Fibroblast of skin of left biceps (primary cell): ENCODE measurements at places on chromosomes 5 and 9.

DNA sequence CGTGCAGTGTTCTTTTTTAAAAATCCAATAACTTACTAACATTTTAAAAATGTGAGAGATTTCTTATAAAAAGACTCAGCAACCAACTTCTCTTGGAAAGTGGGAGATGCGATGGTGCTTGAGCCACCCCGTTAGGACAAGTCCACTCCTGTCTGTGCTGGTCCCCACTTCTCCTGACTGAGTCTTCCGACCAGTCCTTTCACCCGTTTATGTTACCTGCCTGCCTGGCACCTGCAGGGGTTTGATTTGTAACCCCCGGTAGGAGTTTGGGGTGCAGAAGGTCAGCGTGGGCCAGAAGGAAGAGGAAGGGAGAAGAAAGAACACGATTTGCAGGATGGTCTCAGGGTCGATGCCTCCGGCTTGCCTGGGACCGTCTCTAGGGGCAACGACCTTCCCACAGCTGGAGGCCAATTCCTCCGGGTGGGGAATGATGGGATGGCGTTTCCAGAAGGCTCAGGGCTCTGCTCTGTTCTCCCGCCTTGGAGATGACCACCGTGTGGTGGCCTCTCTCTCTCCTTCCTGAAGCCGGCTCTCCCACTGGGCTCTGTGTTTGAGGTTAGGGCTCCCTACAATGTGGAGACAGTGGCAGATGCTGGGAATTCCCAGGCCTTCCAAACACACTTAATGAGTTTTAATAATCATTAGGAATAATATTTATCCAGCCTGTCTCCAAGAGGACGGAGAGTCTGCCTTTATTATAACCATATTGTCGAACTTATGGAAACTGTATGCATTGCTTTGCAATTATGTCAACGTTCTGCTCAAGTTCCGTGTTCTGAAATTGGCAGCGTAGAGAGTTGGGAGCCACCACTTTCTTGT is 14.8 kb downstream of the COL27A1 start:
- peak; percentile 50 for DNase-seq

- DNase-seq, result no peak
These were observed 12.7 kb downstream of the PTPDC1 start for GRCh38 chr9:94096819-94097577.

DNA sequence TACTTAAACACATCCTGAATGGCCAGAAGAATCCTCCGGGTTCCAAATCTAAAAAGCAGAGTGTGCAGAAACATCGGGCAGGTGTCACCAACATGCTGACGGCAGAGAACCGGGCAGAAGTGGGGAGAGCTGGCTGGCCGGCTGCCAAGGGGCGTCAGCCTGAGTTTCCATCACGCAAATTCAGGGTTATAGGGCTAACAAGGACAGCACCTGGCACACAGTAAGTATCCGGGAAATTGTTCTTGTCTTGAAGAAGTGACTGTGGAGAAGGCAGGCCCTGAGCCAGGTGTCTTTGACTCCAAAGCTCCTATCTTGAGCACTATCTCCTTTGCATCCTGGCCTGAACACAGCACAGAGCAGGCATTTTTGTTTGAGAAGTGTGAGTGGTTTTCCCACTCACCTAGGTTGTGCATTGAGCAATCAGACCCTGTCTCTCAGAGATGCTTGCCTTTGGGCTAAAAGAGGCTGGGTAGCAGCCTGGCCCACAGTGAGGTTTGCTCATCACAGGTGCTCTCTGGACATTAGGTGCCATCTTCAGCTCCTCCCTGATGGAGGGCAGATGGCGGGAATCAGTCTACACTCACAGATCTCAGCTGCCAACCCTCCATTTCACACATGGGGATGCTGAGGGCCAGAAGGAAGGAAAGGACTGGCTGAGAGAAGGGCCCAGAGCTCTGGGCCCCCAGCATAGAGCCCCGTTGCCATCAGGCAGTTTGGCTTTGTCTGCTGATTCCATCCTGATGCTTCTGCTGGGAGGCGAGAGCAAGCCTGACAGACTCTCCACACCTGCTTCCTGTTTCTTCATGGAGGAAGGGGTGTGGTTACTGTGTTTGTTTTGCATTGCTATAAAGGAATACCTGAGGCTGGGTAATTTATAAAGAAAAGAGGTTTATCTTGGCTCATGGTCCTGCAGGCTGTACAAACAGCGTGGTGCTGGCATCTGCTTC is 52.8 kb downstream of the WHRN start:
- no peak for DNase-seq

DNA sequence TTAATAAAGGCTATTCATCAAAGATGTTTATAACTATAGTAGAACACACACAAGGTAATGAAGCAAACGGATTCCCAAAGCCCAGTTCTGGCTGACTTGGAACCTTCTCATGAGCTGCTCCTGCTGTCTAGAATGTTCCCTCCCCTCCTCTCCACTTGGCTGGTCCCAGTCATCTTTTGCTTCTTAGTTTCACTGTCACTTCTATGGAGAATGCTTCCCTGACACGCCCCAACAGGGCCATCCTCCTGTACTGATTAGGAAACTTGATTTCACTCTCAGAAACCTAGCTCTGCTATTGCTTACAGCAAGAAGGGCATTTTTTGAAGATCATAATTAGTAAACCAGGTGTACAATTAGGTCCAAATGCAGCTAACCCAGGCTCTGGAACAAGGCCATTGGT is 3.2 kb upstream of the RAPGEF1 start:
- no peak for DNase-seq

- no peak for DNase-seq
These were observed 11.5 kb downstream of the GPR150 start for GRCh38 chr5:95631255-95631958.

DNA sequence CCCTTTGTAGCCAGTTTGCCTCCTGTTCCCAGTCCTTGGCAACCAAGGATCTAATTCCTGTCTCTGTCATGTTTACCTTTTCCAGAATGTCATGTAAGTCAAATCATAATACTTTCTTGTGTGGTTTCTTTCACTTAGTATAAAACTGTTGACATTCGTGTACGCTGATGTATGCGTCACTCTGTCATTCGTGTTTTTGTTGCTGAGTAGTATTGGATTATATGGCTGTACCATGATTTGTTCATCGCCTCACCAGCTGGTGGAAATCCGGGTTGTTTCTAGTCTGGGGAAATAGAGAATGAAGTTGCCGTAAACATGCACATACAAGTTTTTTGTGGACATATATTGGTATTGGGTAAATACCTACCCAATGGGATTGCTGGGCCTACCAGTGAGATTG is 97.4 kb downstream of the ANGPTL2 start:
- DNase-seq, result no peak

GRCh38 chr5:55234121-55234700 is 803 bp upstream of the CCNO start:
- no peak for DNase-seq

DNA sequence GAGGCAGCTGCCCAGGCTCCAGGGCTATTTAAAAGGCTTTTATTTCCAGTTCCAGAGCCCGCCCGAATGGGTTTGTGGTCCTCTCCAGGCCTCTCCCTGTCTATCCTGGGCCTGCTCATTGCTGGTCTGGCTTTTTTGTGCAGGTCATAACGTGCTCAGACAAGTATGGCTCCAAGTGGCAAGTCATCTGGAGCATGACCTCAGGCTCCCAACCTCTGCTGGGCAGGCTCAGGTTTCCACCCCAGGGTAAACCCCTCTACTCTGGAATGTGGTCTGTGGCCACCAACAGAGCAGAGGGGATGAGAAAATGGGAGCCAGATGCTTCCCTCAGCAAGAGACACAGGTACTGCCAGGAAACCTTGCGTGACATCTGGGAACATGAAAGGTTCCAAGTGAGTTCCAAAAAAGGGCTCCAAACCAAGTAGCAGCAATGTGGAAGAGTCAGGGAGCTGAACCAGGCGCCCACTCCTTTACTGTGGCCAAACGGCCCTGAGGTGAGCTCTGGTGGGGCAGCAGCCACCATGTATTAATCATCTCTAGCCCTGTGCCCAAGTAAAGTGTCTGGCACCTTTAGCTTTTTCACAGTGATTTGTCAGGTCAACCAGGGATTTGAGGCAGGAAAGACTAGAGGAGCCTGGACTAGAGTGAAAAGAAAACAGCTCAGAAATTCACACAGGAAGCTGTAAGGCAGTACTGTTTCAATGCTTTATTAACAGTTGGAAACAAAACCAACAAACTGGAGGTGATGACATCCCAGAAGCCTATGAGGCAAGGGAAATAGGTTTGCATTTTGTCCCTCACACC is 25.7 kb downstream of the PCDHGC5 start:
- no peak for DNase-seq

DNA sequence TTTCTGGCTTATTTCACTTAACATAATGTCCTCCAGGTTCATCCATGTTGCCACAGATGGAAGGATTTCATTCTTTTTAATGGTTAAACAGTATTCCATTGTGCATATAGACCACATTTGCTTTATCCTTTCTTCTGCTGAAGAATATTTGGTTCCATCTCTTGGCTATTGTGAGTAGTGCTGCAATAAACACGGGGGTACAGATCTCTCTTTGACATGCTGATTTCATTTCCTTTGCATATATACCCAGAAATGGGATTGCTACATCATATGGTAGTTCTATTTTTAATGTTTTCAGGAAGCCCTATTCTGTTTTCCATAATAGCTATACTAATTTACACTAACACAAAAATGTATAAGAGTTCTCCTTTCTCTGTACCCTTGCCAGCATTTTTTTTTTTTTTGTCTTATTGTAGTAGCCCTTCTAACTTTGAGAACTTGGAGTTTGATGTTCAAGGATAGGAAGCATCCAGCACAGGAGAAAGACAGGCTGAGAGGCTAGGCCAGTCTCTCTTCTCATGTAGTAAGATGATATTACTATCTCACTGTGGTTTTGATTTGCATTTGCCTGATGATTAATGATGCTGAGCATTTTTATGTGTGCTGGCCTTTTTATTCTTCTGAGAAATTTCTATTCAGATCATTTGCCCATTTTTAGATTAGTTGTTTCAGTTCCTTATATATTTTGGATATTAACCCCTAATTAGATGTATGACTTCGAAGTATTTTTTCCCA is 592.2 kb upstream of the ZNF608 start:
- DNase-seq, result no peak

- no peak for DNase-seq
These were observed 5.9 kb downstream of the FAM163B start for GRCh38 chr9:133603135-133603927.

GRCh38 chr5:7682379-7682778 is 168.6 kb downstream of the CFAP90 start:
- no peak for DNase-seq

DNA sequence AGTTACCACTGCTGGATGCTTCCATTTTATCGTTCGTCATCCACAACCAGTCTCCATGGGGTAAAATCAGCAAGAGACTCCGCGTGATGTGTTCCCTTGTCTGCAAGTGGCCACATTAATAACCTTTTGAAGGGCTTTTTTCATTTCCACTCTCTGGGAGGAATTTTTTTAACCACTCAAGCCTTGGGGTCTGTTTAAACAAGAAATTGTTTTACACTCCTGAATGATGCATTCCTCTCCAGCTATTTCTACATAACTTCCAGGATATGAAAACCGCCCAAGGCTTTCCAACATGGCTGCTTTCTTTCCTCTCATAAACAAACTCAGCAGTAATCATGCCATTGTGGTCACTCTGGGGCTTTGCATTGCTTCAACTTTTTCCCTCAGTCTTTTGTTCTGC is 217.2 kb upstream of the DAPK1 start:
- DNase-seq, result peak; percentile 89

GRCh38 chr9:14838701-14839100 is 71.5 kb downstream of the FREM1 start:
- no peak for DNase-seq

DNA sequence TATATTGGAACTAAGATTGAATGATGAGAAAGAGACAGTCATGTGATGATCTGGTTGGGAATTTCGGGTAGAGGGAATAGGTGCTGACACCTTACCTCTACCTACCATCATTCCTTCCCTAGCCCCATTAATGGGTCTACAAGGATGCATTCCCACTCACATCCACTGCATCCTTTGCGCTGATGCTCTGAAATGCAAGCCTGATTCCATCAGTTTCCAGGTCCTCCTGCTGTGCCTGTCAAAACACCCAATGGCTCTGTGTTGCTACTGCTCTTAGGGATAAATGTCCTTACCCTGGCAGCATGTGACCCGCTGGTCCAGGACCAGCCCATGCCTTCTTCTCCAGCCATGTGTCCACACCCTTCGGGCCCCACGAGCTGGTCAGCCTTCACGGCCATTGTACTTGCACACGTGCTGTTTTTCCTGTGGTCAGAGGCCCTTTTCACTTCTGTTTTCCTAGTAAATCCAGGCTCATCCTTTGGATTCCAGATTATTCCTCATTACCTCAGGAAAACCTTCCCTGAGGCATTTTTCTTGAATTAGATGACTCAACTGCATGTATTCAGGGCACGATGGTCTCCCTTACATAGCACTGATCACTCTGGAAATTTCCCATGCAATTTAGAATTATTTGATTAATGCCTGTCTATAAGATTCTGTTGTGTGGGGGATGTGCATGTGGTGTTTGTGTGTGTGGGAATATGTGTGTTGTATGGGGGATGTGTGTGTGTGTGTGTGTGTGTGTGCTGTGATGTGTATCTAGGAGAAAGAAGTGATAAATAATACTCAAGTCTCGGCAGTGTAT is 185.0 kb downstream of the DIRAS2 start:
- no peak for DNase-seq

DNA sequence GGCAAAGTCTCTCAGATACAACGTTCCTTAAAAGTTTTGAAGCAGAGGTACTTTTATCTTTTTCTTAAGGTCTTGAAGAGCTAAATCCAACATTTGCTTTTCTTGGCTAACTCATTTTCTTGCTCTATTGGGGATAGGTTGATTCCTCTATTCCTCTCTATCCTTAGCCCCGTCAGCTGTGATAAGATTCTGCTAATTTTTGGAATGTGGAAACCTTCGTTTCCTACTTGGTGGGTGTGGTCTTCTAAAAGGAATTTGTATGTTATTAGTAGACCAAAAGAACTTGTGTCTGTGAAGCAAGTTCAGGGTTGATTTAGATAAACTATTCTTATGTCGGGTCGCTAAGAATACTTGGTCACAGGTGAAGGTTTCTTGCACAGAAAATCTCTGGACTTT is 308.6 kb downstream of the ADAMTS6 start:
- no peak for DNase-seq

DNA sequence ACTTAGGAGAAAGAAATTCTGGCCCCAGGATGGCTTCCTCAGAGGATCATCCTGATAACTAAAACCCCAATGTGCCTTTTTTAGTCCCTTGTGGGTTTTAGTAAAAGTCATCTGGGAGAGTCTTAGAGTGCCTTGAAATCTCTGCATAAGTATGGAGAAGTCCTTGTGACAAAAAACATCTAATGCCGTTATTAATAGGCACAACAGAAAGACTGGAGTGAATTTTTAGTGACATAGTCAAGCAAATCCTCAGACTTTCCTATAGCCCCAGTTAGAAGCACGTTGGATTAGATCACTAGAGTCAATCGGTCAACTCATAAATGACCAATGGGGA is 108.2 kb upstream of the MPDZ start:
- DNase-seq, result no peak
